Foreskin keratinocyte (primary cell): ENCODE measurements at places on chromosomes 2 and 18.

DNA sequence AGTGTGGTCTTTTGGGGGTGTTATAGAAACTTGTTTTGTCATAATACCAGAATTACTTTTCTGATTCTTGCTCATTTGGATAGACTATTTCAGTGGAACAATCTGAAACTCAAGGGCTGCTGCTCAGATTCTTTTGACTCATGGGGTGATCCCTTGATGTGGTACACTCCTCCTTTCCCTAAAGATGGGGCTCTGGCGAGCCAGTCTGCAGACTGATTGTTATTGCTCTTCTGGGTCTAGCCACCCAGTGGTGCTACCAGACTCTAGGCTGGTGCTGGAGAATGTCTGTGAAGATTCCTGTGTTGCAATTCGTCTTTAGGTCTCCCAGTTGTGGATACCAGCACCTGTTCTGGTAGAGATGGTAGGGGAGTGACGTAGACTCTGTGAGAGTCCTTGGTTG lies 4.2 kb upstream of the MARS2 start:
- DNase-seq: no peak

DNA sequence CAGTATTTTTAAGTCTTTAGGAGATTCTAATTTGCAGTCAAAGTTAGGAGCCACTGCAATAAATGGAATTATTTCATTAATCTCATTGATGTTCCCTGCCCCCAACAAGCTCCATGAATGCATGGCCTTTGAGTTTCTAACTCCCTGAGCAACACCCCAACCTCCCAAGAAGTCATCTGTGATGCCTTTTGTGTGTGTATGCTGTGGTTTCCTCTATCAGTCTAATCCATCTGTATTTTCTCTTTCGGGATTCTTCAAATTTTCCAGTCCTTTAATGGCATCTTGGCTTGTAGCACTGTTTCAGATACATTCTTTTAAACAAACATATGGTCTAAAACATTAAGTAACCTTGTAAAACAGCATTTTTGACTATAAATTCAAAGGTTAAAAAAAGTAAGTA lies 16.8 kb downstream of the SERPINB10 start:
- no peak for DNase-seq

DNA sequence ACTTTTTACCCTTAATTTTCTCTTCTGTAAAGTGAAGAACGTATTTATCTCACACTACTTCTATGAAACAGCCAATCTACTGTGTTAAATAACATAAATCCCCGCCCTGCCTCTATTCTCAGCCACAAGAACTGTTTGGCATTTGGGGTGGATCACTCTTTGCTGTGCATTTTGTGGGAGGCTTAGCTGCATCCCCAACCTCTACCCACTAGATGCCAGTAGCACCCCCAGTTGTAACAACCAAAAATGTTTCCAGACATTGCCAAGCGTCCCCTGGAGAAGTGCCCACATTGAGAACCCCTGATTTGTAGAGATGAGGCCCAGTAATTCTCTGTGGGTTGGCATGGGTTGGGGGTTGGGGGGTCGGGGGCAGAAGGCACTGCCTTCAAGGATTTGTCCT lies 94.7 kb upstream of the BOD1L2 start:
- DNase-seq: no peak

- no peak for DNase-seq
Observed at GRCh38 chr2:40259900-40260299, 192.0 kb downstream of the SLC8A1 start.

DNA sequence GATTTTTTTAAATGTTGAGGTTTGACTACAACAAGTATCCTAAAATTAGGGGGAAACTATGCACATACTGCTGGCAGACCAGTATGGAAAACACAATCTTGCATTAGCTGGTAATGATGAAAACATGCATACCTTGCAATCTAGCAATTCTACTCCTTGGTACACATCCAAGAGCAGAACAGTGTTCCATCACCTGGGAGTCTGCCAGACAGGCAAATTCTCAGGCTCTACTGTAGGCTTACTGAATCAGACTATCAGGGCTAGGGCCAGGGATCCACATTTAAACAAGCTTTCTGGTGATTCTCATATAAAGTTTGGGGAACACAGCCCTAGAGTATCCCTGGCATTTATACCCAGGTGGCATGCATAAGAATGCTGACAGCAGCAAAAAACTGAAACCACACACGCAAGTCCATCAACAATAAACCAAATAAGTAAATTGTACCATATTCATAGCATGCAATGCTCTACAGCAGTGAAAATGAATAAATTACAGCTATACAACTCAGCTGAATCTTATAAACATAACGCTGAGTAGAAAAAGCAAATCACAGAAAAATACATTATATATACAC lies 13.6 kb downstream of the CDH2 start:
- DNase-seq: no peak

DNA sequence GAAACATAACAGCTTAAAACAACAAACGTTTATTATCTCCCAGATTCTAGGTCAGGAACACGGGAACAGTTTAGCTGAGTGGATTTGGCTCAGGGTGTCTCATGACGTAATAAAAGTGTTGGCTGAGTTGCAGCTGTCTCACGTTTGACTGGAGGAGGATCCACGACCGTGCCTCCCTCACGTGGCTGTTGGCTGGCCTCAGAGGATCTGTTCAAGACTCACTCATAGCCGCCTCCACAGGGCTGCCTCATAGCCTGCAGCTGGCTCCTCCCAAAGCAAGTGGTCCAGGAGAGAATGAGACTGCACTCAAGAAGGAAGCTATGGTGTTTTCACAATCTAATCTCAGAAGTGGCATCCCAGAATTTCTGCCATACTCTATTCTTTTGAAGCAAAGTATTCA lies 167.1 kb downstream of the RPRM start:
- no peak for DNase-seq

- DNase-seq: no peak
Observed at GRCh38 chr18:26468931-26469340, 79.4 kb downstream of the KCTD1 start.

- DNase-seq: no peak
Observed at GRCh38 chr2:60335533-60336237, 217.8 kb downstream of the BCL11A start.

- no peak for DNase-seq
Observed at GRCh38 chr2:58558881-58559280, 317.8 kb upstream of the FANCL start.
